ENCODE measurements at places on chromosomes 1 and 21. TPM values are rescaled to one million over a fixed set of nuclear protein-coding genes. Genes with fewer than 3 reads are reported as not detected.

Gene CACNA1E
- 2.2 TPM for total RNA-seq

GRCh38 chr1:109634292-109634691, 14.7 kb downstream of the AMPD2 start:
- DNase-seq, result no peak

DNA sequence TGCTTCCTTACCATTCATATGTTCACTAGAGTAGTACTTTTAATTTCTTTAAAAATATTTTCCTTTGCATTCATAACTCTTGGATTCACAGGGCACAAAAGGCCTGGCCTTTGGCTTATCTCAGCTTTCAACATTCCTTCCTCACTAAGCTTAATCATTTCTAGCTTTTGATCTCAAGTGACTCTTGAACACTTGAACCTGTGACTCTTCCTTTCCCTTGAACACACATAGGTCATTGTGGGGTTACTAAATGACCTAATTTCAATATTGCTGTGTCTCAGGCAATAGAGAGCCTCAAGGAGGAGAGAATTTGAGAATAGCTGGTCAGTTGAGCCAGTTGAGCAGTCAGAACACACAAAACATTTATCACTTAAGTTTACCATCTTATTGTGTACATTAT, 49.9 kb downstream of the COL11A1 start:
- peak; percentile 13 for DNase-seq

Gene AKIRIN1
- total RNA-seq, result 52.7 TPM

GRCh38 chr21:28568692-28569091, 424.0 kb downstream of the LTN1 start:
- no peak for DNase-seq

DNA sequence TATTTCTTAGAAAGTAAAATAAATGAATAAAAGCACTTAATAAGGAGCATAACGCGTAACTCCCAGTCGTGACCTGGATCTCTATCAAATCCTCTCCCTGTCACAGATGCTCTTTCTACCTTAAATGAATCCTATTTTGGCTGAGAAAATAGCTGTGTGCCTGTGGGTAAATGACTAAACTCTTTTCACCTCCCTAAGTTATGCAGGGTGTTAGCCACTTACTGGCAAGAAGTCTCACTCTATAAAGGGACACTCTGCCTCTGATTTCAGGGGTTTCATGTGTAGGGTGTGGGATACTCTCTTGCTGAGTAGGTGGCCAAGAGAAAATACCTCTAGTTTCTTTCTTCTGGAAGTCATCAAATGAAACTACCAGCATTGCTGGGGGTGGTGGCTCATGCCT, 24.3 kb upstream of the PPP1R15B start:
- no peak for DNase-seq

DNA sequence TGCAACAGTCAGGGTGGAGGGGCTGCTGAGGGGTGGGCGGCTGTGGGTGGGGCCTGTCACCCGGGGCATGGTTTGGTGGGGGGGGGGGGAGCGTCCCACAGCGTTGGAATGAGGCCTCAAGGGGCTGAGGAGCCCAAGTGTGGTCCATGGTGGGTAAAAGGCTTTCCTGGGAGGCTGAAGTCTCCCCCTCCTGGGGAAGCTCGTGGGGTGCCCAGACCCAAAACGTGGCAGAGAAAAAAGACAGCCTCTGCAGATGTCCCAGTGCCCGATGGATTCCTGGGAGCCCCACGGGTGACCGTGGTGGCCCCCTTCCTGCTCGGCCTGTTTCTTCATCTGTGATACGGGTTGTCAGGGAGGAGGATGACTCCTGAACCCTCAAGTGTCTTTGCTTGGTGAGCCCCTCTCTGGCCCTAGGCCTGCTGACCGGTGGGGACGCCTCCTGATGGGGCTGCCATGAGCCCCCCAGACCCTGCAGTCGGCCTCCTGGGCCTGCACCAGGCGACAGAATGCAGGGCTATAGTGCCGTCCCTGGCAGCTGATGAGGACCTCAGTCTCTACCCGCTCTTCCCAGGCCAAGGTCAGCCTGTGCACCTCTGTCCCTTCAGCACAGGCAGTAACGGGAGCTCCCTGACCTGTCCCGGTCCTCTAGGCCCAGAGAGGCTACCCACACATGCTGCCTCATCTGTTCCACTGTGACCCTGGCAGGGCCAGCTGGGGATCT, 1.1 kb downstream of the OBSCN start:
- no peak for DNase-seq

DNA sequence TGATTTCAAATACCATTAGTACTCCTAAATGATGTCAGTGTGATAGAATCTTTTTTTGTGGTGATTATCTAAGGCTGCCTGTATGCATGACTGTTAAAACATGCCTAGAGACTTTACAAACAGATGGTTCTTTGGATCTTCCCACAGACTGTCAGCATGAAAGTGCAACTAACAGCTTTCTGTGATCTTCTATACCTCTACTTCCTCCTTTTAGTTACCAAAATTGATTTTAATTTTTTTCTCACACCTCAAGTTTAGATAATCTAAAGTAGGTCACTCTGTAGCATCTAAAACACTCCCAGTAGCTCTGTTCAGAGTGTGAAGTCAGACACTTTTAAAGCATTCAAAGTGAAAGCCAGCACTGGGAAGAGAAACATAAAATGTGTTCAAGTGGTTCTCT, 534.5 kb downstream of the PTPRC start:
- DNase-seq, result peak; percentile 24

DNA sequence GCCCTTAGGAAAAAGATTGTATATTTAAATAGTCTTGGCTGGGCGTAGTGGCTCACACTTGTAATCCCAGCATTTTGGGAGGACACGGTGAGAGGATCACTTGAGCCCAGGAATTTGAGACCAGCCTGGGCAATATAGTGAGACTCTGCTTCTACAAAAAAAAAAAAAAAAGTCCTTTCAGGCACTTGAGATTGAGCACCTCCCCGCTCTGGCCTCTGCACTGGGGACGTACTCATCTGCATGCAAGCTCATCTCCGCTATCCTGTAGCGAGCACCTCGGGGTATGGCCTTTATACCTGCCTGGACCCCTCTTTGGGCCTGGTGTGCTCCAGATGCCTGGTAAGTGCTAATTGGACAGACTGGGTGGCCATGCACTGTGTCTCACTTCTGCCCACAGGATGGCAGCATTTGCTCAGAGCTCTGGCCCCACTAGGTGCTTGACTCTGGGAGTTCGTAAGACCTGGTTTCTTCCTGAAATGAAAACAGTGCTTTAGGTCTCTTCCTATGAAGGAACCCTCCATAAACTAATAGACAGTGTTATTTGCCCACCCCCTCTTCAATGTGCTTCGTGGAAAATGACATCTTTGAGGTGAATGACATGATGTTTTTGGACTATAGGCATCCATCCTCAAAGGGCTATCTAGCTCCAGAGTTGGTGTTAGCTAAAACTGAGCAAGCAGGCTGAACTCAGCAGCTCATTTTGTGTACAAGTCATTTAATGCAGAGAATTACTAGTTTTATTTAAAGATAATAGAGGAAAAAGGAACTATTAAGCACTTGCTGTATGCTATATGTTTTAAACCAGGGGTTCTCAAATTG, 61.7 kb upstream of the ADAR start:
- peak; percentile 79 for DNase-seq

All from umbilical cord (tissue), 2 donors.